KBM-7 (cell line): ENCODE measurements at places on chromosomes 4 and X.

DNA sequence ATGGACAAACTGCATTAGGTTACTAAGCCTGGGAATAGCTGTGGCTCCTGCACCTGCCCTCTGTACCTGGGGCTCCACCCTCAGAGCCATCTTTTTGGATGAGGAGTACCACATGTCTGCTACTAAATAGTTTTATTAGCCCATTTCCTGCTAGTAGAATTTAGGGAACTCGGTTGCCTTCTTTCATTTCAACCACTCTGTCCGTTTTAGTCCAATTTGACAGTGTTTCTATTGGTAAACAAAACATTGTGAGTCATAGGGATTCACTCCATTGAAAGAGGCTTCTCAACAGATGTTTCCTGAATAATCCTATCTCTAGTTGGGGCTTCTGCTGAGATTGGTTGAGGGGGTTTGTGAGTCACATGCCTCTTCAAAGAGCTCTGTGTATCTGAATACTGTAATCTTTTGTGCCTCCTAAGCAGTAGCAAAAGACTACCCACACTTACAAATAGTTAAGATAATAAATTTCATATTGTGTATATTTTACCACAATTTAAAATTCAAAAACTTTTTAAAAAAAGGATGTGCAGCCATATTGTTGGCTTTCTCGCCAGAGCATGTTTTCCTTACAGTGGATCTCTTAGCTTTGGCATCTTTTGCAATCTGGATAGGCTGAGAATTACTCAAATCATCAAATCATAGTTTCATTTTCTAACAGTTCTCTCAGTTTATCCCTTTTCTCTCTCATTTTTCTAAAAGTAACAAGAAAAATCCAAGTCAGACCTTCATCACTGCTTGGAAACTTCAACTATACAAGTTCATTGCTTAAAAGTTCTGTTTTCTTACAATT is 9.9 kb downstream of the FAM200B start:
- DNase-seq: peak; percentile 28

GRCh38 chr4:98862371-98862770 is 66.6 kb downstream of the EIF4E start:
- no peak for DNase-seq

DNA sequence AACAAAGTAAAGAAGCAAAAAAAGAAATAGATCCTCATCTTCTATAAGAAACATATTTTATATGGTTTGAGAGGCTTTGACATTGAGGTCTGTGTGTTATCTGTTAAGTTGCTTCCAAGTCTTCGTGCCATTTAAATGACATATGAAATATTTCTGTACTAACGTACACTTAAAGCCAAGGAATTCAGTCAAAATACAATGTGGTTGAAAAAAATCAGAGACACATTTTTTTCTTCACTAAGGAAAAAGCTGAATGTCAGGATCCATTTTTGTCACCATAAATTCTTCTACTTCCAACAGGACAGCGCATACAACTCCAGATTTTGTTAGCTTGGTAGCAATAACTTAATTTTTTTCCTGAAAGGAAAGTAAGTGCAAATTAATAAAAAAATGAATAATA is 168.5 kb downstream of the FAT4 start:
- no peak for DNase-seq

DNA sequence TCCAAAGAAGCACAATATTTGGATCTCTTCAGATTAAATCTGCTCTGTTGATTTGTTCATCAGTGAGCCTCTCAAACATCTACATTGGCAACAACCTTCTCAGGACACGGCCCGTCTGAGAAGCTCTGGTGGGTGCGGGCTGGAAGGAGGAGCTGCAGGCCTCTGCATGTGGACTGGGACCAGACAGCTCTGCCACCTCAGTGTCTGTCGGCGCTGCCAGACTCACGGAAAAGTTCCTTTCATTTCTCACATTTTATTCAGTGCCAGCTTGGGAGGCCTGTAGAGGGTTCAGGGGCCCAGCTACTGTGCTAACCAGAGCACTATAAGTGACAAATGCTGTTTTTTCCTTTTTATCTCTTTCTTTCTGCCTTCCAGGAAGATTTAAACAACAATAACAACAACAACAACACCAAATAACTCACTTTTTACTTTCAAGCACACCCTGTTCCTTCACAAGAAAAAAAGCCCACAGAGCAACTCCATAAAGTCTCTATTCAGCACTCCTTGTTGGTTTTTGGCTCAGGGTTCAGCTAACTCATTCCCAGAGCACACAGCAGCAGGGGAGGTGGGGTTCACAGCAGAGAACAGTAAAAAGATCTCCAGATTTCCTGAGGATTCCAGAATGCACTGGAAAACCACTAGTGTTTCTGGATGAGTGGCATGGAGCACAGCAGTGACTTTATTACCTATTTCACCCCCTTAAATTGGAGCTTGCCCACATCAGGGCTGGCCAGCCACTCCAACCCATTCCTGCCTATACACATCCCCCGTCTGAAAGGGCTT is 23.2 kb upstream of the HOPX start:
- no peak for DNase-seq

- DNase-seq: no peak
Observed at GRCh38 chr4:47088298-47088697, 56.9 kb downstream of the GABRB1 start.

DNA sequence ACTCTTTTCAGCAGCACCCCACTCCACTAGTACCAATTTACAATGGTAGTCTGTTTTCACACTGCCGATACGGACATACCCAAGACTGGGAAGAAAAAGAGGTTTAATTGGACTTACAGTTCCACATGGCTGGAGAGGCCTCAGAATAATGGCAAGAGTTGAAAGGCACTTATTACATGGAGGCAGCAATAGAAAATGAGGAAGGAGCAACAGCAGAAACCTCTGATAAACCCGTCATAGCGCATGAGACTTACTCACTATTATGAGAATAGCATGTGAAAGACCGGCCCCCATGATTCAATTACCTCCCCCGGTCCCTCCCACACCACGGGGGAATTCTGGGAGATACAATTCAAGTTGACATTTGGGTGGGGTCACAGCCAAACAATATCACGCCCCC is 34.1 kb upstream of the MAGEA4 start:
- no peak for DNase-seq

- peak; percentile 61 for DNase-seq
Observed at GRCh38 chr4:80989921-80990544, 40.5 kb upstream of the BMP3 start.

GRCh38 chrX:97066381-97066780 is 182.7 kb downstream of the RPA4 start:
- DNase-seq: no peak

- DNase-seq: no peak
Observed at GRCh38 chr4:4402966-4403365, 16.1 kb downstream of the NSG1 start.

DNA sequence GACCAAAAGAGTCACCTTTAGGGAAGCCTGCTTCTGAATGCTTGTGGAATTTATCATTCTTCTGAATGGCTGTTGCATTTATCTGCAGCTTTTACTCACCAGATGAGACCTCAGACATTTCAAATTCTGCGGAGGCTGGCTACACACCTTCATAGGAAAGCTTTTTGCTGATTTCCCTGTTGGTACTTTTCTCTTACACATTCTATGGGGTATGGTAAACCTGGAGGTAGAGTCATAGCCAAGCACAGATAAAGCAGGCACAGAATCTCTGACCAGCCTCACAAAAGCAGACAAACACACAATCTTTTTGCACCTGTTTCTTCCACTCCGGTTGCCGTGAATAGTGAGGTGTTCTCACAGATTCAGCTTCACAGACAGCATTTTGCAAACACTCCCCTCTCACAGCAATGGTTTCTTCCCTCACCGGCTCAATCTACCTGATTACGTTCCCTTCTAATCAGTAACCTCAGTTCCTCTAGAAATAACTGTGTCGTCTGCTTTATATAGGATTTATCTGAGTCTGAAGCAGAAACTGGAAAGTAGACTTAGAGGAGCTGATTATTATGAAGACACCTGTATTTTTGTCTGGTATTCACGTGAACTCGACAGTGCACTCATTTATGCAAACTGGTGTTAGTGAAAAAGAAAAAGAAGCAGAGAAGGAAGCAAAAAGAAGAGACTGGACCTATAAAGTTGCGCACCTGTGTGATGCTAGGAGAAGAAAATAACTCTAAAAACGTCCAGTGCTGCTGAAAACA is 83.1 kb downstream of the DMD start:
- DNase-seq: no peak

GRCh38 chr4:120316416-120316815 is 249.8 kb upstream of the MAD2L1 start:
- no peak for DNase-seq

DNA sequence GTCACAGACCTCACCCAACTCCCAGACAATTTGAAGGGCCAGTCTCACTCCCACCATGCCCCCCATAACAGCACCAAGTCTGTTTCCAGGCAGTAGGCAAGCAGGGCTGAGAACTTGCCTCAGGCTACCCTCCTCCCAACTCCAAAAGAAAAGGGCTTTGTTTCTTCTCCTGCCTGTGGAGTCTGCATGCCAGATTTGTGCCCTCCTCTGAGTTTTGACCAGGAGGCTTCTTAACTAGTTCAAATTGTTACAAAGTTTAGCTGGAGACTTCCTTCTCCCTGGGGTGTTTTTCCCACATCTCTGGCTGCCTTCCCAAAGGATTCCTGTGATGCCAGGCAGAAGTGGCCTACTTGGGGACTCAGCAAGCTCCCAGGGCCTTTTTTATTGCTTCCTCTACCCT is 29.6 kb downstream of the PBDC1 start:
- DNase-seq: no peak

GRCh38 chrX:50168241-50168687 is 32.5 kb downstream of the AKAP4 start:
- DNase-seq: no peak

DNA sequence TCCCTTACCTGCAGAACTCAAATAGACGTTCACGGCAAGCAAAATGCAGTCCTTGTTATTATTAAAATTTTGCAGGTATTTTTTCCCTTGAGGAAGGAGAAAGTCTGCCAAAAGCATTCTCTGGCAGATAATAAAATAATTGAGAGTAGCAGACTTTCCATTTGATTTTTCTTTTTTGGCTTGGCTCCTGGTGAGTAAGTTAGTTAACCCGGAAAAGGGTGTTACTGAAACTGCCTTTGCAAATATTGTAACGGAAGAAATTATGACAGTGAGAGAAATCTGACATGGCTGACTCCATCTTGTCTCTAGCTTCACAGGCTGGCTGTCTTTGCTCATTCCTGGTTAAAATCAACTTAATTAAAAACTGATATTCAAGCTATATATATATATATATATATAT is 100.5 kb downstream of the GPR143 start:
- DNase-seq: no peak

GRCh38 chr4:79688691-79689090 is 280.7 kb upstream of the GK2 start:
- no peak for DNase-seq

DNA sequence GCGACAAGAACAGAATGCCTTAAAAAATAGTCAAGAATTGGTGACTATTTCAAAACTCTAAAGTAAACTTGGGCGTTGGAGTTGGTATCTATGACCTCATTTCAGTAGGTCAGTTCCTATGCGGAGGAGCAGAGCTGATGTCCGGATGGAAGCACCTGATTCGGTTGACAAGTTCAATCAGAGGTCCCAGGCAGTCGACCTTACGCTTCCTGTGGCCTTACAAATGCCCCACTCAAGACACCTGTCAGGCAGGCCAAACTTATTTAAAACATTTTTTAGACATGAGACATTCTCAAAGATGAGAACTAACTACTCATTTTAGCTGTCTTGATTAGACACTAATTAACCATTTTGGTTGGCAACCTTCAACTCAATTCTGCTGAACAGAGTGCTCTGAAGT is 137.7 kb upstream of the ADAMTS3 start:
- no peak for DNase-seq

- no peak for DNase-seq
Observed at GRCh38 chr4:22941688-22942375, 249.1 kb downstream of the GBA3 start.

- peak; percentile 20 for DNase-seq
Observed at GRCh38 chr4:140358281-140358680, 15.2 kb upstream of the SCOC start.

- DNase-seq: no peak
Observed at GRCh38 chr4:67725981-67726380, 25.0 kb upstream of the UBA6 start.

- DNase-seq: no peak
Observed at GRCh38 chr4:7137326-7138200, 54.8 kb upstream of the SORCS2 start.

DNA sequence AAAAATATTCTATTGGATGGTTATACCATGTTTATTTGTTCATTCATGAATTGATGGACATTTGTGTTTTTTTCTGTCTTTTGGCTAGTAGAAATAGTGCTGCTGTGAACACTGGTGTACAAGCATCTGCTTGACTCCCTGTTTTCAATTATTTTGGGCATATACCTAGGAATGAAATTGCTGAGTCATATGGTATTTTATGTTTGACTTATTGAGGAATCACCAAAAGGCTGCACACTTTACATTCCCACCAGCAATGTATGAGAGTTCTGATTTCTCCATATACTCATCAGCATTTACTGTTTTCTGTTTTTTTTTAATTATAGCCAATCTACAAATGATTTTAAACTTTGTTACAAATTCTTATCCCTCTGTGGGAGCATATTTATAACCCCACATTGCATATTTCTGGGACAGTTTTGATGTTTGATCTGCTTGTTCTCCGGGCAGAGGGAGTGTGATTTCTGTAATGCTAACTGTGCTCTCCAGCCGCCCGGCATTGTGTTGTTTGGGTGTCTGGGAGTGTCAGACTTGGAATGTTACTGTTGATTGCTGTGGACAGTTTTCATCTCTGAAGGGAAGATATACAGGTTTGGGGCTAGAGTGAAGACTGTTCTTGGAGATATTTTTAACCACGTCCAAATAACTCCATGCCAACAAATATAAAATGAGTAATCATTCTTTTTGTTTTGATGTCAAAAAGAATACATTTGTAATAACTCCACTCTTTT is 60.5 kb upstream of the PGRMC2 start:
- no peak for DNase-seq

DNA sequence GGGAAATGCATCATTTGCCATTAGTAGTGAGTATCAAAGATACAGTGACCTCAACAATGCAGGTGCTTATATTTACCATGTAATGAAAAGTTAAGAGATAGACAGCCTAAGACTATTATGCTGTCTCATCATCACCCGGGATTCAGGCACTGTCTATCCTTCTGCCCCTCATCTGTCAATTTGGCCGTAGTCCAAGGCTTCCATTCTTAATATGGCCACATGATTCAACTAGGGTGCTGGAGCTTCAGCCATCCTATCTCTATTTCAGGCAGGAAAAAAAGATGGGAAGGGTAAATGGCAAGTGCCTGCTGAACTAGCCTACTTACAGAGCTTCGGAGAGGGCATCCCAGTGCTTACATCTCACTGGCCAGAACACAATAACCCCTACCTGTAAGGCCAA is 196.7 kb upstream of the LNX1 start:
- no peak for DNase-seq

DNA sequence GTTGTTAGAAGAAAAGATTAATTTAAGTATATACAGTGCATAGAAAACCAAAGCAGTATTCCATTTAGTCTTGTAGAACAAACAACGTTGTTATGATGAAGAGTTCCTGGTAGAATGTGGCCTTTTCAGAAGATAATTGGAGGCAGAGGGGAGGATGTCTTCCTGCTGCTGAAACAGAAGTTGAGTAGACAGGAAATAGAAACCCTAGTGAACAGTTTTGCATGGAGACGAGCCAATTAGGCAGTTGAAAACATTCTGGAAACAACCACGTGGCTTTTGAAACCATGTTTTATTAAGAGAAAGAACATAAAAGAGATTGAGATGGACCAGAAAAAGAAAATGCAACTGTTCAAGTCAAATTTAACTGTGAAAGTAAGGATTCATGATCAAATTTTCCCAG is 325.2 kb downstream of the CAMK2D start:
- peak; percentile 3 for DNase-seq
